ENCODE measurements at places on chromosomes 1 and 21.

- no peak for DNase-seq
These were observed 156.8 kb downstream of the NTPCR start for GRCh38 chr1:233107130-233107660.

- peak; percentile 23 for DNase-seq
These were observed 19.7 kb downstream of the ACBD6 start for GRCh38 chr1:180482425-180483275.

- DNase-seq: no peak
These were observed 38.8 kb downstream of the DNASE2B start for GRCh38 chr1:84436876-84437655.

DNA sequence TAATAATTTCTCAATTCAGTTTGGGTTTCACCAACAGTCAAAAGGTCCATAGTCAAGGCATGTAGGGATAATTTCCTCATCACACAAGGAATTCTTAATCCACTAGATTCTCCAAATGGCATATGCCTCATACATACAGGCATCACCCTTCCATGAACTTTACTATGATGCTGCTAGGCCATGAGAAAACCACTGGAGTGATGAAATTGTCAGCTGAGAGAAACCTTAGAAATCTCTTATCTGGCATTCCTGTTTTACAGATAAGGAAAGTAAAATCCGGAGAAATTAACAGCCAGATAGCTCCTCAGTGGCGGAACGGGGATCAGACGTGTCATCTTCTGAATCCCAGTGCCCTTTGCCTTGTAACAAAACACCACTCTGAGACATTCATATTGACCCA is 274.4 kb downstream of the NTNG1 start:
- DNase-seq: no peak

- DNase-seq: no peak
These were observed 1198.9 kb downstream of the PLA2G4A start for GRCh38 chr1:188027613-188028012.

DNA sequence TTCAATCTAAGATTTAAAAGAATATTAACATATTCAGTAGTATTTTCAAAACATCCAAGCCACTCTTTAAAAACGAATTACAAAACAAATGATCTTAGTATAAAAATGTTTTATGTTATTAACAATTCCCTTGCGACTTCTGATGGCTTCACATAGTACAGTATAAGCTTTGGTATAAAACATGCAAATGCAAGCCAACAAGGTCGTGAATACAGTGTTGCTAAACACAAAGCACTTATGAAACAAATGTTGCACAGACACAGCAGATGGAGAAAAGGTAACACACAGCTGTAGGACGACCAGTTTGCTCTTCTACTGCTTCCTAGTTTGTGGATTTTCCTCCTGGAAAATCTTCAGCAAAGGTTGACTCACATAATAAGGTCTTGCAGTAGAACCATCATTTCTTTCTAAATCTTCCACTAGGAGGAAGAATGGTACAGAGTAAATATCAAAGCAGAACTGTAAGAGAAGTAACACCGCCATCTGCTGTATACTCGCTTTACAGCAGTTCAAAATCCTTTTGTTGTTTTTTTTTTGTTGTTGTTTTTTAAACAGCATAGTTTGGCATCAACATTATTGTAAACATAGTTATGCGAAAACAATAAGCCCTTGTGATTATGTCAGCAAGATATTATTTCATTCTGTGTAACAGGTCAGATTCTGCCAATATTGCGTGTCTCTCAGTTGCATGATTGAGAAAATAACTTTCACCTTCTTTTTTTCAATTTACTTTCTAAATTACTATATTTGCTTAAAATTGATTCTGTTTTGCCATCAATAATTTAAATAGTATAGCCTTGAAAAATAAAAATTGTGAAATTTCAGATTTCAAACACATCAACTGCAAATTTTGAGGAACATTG is 69.5 kb downstream of the LHX8 start:
- peak; percentile 11 for DNase-seq

DNA sequence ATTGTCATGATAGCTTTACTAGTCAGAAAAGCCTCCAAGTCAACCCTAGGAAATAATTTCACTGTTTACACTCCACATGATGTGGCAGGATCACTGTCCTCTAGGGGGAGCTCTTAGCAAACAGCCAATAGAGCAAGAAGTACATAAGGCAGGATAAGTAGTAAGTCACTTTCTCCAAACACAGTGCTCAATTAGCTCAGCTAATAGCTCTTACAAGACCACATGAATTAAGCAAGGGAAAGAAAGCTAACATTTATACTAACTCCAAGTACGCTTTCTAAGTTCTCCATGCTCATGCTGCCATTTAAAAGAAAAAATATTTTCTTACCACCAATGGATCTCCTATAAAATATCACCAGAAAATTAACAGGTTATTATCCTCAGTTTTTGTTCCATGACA is 66.9 kb upstream of the LRIF1 start:
- peak; percentile 1 for DNase-seq

DNA sequence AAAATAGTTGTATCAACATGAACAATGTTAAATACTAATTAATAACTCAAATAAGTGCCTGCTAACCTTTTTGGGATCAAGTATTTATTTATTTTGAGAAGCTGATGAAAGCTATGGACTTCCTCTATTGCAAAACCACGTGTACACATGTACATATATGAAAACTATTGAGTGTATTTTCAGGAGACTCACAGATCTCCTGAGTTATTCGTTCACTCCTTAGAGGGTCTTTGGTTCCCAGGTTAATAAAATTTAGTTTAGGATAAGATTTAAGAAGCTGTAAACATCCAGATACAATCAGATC is 130.5 kb downstream of the DISC1 start:
- DNase-seq: no peak

- no peak for DNase-seq
These were observed 17.5 kb downstream of the CHML start for GRCh38 chr1:241622669-241623068.

GRCh38 chr1:17207966-17208418 is 3.1 kb downstream of the PADI1 start:
- no peak for DNase-seq

DNA sequence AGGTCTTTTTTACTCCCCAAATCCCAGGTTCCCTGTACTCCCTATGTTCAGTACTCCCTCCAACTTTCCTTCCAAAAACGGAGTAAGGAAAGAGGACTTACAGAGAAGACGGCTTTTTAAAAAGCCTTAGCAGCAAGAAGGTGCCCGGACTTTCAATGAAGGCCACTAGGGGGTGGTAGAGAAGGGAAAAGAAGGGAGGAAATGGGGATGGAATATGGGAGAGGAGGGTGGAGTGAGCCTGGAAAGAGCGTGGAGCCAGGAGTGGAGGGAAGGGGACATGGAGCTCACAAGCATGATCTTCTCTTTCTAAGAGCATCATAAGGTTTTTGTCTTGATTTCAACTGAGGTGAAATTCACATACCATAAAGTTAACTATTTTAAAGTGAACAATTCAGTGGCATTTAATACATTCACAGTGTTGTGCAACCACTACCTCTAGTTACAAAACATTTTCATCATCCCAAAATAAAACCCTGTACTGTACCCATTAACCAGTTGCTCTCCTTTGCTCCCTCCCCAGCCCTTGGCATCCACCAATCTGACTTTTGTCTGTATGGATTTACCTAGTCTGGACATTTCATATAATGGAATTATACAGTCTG is 129.9 kb downstream of the ZNF281 start:
- no peak for DNase-seq

- DNase-seq: peak; percentile 19
These were observed 1.1 kb downstream of the ZSWIM5 start for GRCh38 chr1:45205011-45205909.

Data from NCI-H187 (cell line).